ENCODE measurements at places on chromosomes 16 and 17.

GRCh38 chr17:40696651-40697072 is 6.9 kb downstream of the KRT24 start:
- H3K27ac ChIP-seq = no peak overlapping the region
- H3K4me3 ChIP-seq = no peak overlapping the region
- H3K36me3 ChIP-seq = no peaks in the 10 kb centered on the region
- no peaks in the 10 kb centered on the region for H3K4me1 ChIP-seq
- no peak for DNase-seq

DNA sequence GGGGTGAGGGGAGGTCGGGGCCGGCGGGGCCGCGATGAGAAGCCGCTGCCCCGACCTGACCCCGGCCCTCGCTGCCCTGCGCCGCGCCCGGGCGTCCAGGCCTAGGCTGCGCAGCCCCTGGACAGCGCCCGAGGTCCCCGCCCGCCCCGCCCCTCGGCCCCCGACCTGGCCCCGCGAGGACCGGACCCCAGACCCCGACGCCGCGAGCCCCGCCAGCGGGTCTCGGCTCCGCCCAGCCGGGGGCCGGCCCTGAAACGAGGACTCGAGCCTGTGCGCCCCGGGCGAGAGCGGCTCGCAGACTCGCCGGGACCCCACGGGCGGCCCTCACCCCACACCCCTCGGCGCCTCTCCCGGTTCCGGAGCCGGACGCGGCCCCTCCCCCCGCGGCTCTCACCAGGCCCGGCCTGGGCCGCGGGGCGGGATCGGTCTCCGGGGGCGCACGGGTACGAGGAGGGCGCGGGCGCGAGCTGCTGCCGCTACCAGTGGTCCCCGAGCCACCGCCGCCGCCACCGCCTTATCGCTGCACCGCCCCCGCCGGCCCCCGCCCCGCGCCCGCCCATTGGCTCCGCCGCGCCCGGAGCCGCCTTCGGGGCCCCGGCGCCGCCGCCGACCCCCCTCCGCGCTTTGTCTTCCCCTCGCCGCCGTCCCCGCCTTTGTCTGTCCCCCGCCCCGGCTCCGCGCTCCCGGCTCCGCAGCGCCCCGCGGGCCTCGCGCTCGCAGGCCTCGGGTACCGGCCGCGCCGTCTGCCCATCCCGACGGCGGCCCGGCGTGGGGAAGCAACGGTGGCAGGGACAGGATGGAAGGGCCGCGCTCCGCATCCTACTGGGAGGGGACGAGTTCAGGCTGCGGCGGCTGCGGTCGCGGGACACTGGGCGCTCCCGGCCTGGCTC is at the start of gene LIMD2:
TSS of gene LIMD2 (minus strand) at position 488 of the 890 bp plus-strand sequence. CDS start 827 bp downstream, outside the sequence.
- peaks cover 21% of the 10 kb centered on the region for H3K36me3 ChIP-seq
- peak within 1 kb of the TSS; percentile 87 for H3K4me3 ChIP-seq
- H3K27me3 ChIP-seq = no peaks in the 10 kb centered on the region
- H3K4me1 ChIP-seq = peaks cover 2% of the 10 kb centered on the region

DNA sequence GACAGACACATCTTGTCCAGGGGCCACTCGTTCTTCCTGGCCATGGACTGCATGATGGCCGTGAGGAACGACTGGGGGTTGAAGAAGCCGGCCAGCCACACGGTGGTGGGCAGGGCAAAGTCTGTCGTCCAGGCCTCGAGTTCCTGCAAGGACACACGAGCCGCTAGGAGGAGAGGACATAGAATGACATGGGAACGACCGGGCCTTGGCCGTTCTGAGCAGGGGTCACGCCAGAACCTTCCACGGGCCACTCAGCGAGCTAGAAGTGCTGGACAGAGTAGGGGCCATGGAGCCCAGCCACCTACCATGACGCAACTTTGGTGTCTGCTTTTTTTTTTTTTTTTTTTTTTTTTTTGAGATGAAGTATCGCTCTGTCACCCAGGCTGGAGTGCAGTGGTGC is 47.0 kb downstream of the PGS1 start:
- H3K27ac ChIP-seq = no peak overlapping the region
- peaks cover 87% of the 10 kb centered on the region for H3K36me3 ChIP-seq
- H3K4me1 ChIP-seq = peaks cover 11% of the 10 kb centered on the region
- no peak for DNase-seq
- H3K27me3 ChIP-seq = no peaks in the 10 kb centered on the region
- no peak overlapping the region for H3K4me3 ChIP-seq

DNA sequence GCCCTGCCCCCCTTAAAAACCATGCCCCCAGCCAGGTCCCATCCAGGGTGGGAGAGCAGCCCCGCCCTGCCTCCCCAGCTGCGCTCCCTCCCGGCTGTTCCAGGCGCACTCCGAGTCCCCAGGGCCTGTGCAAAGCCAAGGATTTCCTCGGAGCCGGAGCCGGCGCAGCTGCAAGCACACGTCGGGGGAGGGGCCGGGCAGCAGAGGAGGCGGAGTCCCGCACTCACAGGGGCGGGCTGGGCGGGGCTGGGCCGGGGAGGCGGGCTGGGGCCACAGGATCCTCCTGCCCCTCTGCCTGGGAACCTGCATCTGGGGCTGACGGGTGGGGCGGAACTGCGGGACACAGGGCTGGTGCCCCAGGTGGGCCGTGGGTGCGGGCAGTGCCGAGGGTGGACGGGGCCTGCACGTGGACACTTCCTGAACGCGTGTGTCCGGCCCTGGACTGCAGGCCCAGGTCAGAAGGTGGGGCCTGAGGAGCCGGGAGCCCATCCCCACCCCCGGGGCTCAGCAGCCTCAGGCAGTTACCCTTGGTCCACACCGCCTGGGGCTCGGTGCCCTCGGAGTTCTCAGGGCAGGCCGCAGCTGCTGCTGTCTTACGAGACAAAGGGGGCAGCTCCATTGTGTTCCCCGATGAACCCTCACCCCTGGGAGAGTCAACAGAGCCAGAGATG is 24.0 kb upstream of the SSTR5 start:
- no peak overlapping the region for H3K4me3 ChIP-seq
- H3K36me3 ChIP-seq = no peaks in the 10 kb centered on the region
- no peak overlapping the region for H3K27ac ChIP-seq
- peaks cover 14% of the 10 kb centered on the region for H3K4me1 ChIP-seq

DNA sequence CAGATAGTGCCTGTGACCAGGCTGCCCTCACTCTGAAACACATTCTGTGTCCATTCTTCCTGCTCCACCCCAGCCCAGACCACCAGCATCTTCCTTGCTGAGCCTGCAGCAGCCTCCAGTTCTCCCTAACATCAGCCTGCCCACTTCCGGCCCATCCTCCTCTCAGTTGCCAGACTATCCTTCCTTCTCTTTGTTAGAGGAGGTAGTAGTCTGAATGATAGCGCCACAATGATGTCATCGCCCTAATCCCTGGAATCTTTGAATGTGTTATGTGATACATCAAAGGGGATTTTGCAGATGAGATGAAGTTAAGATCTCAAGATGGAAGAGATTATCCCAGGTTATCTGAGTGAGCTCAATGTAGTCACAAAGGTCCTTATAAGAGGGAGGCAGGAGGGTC is 3.2 kb upstream of the ZDHHC1 start:
- no peak overlapping the region for H3K4me3 ChIP-seq
- H3K27ac ChIP-seq = no peak overlapping the region
- no peak for DNase-seq
- peaks cover 16% of the 10 kb centered on the region for H3K4me1 ChIP-seq
- no peaks in the 10 kb centered on the region for H3K27me3 ChIP-seq
- no peaks in the 10 kb centered on the region for H3K36me3 ChIP-seq

DNA sequence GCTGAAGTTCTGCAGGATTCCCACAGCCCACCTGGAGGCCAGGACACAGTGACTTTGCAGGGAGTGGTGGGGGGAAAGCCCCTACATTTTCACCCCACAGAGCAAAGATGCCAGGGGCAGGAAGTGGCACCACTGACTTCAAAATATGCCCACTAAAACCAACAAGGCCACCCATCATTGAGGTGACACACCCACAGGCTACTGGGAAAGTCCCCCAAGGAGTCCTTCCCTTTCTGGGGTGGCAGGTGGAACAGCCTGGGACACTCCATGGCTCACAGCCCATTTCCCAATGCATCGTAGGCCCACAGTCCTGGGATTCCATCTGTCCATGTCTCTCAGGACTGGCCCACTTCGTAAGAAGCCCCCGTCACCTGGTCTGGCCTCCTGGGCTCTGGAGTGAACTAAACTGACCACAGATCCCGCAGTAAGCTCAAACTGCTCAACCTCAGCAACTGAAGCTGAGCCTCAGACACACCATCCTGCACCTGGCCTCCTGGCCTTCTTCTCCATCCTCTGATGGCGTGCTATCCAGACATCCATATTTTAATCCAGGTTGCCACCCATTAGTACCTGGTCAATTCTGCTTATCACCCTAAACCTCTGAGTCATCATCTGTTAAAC is 7.5 kb upstream of the CCL1 start:
- H3K27ac ChIP-seq = no peak overlapping the region
- H3K4me1 ChIP-seq = no peaks in the 10 kb centered on the region
- no peak overlapping the region for H3K4me3 ChIP-seq
- H3K36me3 ChIP-seq = no peaks in the 10 kb centered on the region
- H3K27me3 ChIP-seq = no peaks in the 10 kb centered on the region

Data from neuronal stem cell (in vitro differentiated cells).